ENCODE measurements at places on chromosomes 2 and 18. TPM values are rescaled to one million over a fixed set of nuclear protein-coding genes. Genes with fewer than 3 reads are reported as not detected.
A peak's percentile ranks its signal among the peaks of the same experiment; 100 is the strongest.

DNA sequence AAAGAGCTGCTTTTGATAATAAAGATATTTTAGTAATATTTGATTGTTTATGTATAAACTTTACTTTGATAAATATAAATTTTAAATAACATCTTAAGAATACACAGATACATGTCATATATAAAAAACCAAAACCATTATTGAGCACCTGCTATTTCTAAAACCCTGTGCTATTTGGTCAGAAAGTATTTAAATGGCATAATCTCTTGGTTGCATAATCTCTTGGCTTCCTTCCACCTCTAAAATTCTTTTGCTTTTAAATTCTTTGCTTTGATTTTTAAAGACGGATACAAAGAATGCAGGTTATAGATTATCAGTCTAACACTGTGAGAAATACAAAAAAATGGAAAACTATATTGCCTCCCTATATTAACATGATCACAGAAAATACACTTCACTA lies 36.9 kb downstream of the ACMSD start:
- no peak for DNase-seq

Gene CHST10
- 7.3 TPM for total RNA-seq

GRCh38 chr18:13320891-13321425 lies 102.4 kb downstream of the LDLRAD4 start:
- no peak for DNase-seq

GRCh38 chr2:29014331-29014730 lies 33.2 kb downstream of the TOGARAM2 start:
- DNase-seq: peak; percentile 26

Gene LIMS4
- total RNA-seq: 0.41 TPM

DNA sequence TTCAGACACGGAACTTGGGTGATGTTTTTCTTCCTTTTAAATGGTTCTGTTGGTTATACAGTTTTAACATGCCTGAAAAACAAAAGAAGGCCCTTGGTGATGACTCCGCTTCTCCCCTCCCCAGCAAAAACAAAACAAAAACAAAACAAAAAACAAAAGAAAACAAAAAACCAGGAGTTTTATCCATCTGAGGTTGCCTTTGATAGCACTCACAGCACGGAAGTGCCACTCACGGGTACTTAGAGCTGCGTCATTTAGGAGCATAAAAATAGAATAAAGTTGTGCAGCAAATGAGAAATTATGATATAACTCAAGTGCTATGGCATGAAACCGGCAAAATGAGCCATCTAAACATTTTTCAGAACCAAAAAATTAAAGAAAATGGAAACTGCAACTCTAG lies 57.7 kb downstream of the ZEB2 start:
- no peak for DNase-seq

DNA sequence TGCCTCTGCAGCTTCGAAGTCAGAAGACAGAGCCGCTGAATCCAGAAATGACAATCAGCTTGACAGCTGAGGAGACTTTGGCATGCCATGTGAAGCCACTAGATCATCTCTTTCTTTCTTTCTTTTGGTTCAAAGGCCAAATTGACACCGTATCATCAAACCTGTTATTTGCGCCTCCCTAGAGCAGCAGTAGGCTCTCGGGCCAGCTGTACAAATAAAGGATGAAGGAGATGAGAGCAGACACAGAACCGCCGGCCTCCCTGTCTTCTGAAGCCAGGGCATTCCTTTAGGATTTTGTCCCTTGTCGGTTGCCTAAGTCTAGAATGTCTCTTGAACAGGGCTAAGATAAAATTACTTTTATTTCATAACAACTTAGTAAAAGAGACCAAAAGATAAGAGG lies 36.8 kb downstream of the COL4A4 start:
- no peak for DNase-seq

GRCh38 chr2:114049280-114049679 lies 159.4 kb downstream of the ACTR3 start:
- DNase-seq: no peak

DNA sequence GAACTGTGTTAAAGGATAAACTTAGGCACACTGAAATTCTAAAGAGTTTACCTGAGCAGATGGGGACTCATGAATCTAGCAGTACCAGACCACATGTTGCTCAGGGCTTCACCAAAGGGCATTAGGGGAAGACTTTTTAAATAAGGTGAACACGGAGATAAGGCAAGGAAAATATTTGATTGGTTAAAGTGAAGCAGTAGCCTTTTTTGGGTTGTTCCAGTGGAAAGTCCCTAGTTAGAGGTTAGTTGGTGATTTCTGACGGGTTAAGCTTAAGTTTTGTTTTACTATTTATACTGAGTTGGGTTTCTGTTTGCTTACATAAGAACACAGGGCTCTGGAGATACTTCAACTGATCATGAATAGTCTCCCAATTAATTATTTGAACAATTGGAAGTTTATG lies 722.5 kb downstream of the SOCS6 start:
- no peak for DNase-seq

Gene FEZ2
- 14.9 TPM for total RNA-seq

- no peak for DNase-seq
Measured at GRCh38 chr2:241741016-241741415, 6.6 kb downstream of the D2HGDH start.

DNA sequence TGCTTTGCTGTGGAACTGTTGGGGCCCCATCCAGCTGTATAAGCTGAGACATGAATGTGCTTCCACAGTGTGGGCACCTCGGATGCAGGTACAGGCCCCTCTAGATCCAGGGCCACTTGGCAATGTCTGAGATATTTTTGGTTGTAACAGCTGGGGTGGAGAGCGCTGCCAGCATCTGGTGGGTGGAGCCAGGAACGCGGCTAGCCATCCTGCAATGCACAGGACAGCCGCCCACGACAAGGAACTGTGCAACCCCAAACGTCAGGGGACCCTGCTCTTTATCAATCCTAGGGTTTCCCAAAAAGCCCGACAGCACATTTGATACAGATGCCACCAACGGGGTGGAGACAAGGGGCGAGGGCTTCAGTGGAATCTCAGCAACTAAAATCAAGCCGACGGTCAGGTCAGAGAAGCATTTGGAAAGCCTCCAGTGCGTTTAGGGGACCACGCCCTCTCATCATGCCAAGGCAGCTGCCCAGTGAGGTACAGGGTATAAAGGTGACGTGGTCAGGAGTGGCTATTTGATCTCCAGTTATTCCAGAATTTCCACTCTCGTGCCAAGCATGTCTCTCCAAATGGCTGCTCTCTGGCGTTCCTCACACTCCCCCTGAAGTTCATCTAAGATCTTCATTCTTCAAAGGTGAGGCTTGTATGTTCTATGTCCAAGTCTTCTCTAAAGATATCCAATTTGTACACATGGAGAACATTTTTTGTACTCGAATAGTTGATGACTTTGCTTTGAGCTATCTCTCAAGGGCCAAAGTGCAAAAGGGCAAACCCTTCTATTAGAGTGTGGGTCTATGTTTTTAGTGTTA lies 55.7 kb downstream of the LRRFIP1 start:
- no peak for DNase-seq

Gene EVX2
- total RNA-seq: not detected

Gene CNTNAP5
- not detected for total RNA-seq

GRCh38 chr2:149400997-149401396 lies 70.6 kb downstream of the LYPD6 start:
- no peak for DNase-seq

Gene PARD6G
- not detected for total RNA-seq

GRCh38 chr2:164054651-164055050 lies 318.8 kb upstream of the FIGN start:
- DNase-seq: no peak

DNA sequence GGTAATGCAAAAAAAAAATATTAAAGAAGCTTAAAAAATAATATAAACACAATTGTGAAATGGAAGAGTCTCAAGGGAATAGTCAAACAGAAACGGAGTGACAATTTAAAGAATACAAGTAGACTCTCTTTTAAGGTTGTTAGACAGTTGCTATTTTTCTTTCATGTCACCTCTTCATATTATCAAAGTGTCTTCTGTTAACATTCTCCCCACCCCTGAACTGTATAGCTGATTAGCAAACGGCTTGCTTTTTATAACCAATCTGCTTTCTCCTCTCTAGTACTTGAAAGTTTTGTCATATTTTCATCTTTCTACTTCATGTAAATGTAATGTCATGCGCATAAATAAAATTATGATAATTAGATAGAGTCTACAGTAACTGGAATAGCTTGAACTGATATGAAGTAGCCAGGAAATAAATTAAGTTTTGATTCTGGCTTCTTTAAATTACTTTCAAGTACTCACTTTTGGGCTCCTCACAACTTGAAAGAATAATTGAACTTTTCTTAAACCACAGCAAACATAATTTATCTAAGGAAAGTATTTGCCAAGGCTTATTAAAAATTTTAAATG lies 37.0 kb downstream of the BARD1 start:
- no peak for DNase-seq

GRCh38 chr2:45299361-45299760 lies 290.1 kb upstream of the SIX2 start:
- no peak for DNase-seq

Gene MITD1
- 107 TPM for total RNA-seq

DNA sequence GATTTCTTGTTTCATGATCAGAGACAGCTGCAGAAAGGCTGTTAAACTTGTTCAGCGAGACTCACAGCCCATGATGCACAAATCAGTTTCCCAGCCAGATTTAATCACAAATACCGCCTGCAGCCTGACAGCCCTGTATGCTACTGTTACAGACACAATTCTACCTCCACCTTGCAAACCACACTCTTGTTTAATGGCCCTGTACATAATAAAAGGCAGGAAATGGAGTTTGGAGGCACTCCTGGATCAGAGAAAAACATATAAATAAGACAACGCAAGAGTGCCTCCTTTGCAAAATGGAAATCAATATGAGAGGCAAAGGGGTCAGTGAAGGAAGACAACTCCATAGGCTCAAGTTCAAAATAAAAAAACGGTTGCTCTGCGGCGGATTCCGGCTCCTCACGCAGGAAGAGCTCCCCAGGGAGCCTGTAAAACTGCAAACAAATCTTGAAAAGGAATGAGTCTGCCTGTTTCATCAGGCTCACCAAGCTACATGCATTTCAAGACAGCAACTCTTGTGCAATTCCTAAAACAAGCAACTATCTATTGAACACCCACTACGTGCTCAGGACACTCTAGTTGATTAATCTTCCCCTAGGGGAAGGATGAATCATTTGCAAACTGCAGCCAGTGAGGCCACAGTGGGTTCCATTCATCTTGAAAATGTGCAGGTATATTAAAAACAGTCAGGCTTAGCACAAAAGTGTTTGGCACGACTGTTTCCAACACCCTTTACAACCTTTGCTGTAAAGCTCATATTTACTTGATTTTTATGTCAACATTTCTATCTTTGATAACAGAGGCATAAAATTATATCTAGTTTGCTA lies 37.5 kb downstream of the TBC1D8 start:
- DNase-seq: no peak

Gene LYG2
- total RNA-seq: not detected

Gene BMP10
- total RNA-seq: not detected

- DNase-seq: no peak
Measured at GRCh38 chr2:113863144-113863543, 26.7 kb upstream of the ACTR3 start.

DNA sequence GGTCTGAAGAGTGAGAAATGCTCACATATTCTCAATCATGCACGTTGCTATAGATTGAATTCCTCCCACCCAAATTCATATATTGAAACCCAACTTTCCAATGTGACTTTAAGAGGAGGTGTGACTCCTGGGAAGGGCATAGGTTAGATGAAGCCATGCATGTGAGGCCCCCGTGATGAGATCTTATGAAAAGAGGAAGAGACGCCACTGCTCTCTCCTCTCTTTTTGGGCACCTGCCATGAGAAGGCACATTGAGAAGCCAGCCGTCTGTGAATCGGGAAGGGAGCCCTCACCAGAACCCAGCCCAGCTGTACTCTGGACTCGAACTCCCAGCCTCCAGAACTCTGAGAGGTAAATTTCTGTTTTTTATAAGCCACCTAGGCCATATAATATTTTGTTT lies 842.6 kb upstream of the SALL3 start:
- DNase-seq: no peak

Gene BUB1
- total RNA-seq: 143 TPM

DNA sequence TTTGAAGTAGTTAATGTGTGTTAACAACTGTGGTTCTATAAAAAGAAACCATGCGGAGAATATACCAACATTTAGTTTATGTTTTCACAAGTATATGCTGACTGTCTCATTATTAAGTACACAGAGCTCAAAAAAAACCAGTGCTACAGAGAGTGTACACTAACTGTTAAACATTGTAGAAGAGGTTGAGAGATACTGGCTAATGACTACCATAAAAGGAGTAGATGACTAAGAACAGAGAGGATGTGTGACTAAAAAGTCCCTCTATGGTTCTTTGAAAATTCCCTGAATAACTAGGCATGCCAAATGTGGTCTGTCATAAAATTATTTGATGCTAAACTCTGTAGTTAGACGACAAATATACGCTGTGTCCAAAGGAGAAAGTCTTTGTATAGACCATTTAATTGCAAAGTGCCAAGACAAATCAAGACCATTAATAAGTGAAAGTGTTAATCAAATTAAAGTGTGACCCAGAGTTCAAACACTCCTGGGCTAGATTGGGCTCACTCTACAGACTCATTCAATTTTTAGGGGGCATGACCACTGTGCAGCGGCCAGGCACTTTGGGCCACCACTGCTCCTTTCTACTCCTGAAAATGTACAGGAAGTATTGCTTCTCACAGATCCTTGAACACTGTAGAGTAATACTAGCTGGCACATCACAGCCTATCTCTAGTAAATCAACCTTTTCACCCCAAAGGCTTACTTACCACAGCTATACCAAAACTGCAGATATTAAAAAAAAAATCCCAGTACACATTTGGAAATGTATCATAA lies 45.1 kb upstream of the SERTAD2 start:
- DNase-seq: no peak

Measured in activated naive CD4-positive, alpha-beta T cell treated with anti-CD3 and anti-CD28 coated beads, Interleukin-2, amount 50 U/mL, for 72 hours (primary cell).